H9 (cell line): ENCODE measurements at places on chromosomes 11 and 22. TPM values are rescaled to one million over a fixed set of nuclear protein-coding genes. Genes with fewer than 3 reads are reported as not detected.
A peak's percentile ranks its signal among the peaks of the same experiment; 100 is the strongest.

The CRYBB1 gene
- total RNA-seq = 4.3 and 5.4 TPM in 2 replicates

GRCh38 chr11:124669193-124669592, 4.3 kb downstream of the SIAE start:
- peak; percentile 51 for DNase-seq

GRCh38 chr22:28442711-28443525, 236.7 kb downstream of the TTC28 start:
- peak; percentile 36 for DNase-seq

DNA sequence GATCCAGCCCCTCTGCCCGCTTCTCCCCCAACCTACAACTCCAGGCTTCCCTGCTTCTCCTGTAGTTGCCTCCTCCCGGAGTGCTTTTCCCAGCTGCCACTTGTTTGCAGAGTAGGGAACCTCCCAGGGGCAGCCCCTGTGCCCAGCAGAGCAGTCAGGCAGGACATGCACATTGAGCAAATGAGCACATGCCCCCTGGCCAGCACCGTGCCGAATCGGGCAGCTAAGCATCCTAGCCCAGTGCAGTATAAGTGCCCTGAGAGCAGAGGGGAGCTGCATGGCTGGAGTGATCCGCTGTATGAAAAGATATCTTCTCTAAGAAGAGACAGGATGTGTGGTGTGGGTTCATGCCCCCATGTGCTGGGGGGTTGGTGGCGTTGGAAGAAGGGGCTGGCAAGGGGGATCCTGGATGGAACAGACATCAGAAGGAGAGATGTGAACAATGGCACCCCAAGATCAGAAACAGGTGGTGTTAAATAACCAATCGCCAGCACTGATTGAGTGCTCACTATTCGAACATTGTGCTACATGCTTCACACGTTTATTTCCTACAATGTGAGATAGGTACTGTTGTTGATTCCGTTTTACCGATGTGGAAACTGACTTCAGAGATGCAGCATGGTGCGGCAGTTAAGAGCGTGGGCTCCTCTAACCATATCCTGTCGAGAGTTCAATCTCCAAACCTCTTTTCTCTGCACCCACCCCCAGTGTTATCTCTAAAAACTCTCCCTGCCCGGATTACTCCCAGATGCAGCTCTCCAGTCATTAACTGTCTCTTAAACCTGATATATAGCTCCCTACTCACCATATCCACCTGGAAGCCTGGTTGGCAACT, 1.2 kb downstream of the AIP start:
- DNase-seq = no peak

The TMPRSS4 gene
- total RNA-seq = not detected in 2 replicates

GRCh38 chr11:56876621-56877275, 112.0 kb upstream of the OR5AK2 start:
- DNase-seq = no peak

- no peak for DNase-seq
These were observed 30.4 kb downstream of the PAAF1 start for GRCh38 chr11:73907191-73907590.

The WNT7B gene
- 0.09 and 0.31 TPM in 2 replicates for total RNA-seq

GRCh38 chr11:75745807-75746206, 22.8 kb upstream of the DGAT2 start:
- no peak for DNase-seq

GRCh38 chr22:43479301-43479950, 67.6 kb downstream of the MPPED1 start:
- DNase-seq = no peak

DNA sequence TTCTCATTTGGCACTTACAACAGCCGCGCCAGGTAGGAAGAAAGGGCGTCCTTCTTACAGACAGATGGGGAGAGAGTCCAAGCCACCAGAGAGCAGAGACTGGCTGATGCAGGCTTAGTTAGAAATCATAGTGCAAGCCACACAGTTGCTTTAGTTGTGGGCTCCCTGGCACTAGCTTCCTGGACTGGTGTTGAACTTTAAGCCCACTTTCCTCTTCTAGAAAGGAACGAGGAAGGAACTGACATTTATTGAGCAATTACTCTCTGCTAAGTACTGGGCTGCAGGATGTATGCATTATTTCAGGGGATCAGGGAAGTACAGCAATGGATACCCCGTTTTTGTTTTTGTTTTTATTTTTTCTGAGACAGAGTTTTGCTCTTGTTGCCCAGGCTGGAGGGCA, 3.0 kb downstream of the BACE1 start:
- DNase-seq = no peak

The CLCF1 gene
- 1.6 and 2.1 TPM in 2 replicates for total RNA-seq

The OSM gene
- not detected in 2 replicates for total RNA-seq

GRCh38 chr22:46780453-46780852, 18.0 kb downstream of the TBC1D22A start:
- DNase-seq = no peak

- DNase-seq = no peak
These were observed 640.8 kb downstream of the FAM181B start for GRCh38 chr11:82092904-82093303.

- no peak for DNase-seq
These were observed 262.6 kb downstream of the BUD13 start for GRCh38 chr11:116510166-116510565.

DNA sequence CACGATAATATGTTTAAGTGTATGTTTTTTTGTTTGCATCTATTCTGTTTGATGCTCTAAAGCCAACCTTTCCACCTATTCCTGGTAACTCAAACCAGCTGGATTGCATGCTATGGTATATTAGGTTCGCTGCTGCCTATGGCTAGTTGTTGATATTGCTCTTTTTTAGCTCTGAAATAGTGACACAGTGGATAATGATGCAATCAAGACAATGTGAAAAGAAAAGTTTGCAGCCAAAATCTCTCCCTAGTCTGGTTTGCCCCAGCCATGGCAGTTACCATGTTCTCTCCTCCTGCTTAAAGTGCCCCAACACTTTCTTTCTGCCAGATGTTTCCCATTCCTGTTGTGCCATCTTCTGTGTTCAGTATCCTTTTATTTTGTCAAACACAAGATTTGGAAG, 269.7 kb downstream of the DYNC2H1 start:
- DNase-seq = no peak

The B3GAT1 gene
- 29.3 and 34.3 TPM in 2 replicates for total RNA-seq

The FGF4 gene
- 0.59 and 0.68 TPM in 2 replicates for total RNA-seq

GRCh38 chr11:11989774-11990744, 18.4 kb downstream of the DKK3 start:
- no peak for DNase-seq
